Progenitor cell of endocrine pancreas (in vitro differentiated cells): ENCODE measurements at places on chromosomes 12 and 14.

- no peak for DNase-seq
- no peak overlapping the region for H3K4me3 ChIP-seq
- no peaks in the 10 kb centered on the region for H3K27me3 ChIP-seq
- no peaks in the 10 kb centered on the region for H3K36me3 ChIP-seq
Observed at GRCh38 chr12:42893803-42894202, 304.3 kb upstream of the PRICKLE1 start.

DNA sequence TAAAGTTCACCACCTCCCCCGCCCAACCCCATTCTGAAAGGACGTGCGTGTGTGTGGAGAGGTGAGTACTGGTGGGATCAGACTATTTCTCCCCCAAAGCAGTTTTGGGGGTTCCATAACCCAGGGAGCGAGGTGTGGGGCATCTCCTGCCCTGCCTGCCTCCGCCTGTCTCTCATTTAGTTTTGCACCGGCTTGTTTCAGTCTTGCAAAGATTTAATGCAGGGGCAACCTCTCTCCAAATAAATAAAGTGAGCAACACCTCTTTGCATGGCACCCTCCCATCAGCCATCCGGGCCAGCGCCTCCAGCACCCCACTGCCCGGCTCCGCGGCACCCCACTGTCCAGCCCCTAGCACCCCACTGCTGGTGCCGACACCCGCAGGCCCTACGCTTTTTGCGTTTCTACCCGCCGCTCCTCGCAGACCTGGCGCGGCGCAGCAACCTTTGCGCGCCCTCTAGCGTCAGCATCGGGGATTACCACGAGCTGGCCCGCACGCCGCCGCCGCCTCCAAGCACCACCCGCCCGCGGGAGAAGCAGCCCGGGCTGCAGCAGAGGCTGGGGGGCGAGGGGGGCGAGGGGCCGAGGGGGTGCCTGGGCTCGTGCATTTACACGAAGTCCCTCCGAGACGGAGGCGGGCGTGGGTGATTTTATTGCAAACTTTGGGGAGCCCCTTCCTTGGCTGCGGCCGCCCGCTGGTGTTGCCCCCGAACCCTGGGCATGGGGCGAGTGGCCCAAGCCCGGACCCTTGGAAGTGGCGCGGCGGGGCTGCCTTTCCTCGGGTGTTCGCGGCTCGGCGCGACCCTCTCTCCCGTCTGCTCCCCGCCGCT, 55.8 kb upstream of the VRK1 start:
- peaks cover 5% of the 10 kb centered on the region for H3K4me1 ChIP-seq
- H3K36me3 ChIP-seq: no peaks in the 10 kb centered on the region
- H3K4me3 ChIP-seq: peak overlapping the region; percentile 61
- DNase-seq: peak; percentile 72

- H3K27me3 ChIP-seq: peaks cover 99% of the 10 kb centered on the region
- H3K36me3 ChIP-seq: no peaks in the 10 kb centered on the region
- no peak for DNase-seq
- H3K27ac ChIP-seq: no peak overlapping the region
- H3K4me1 ChIP-seq: no peaks in the 10 kb centered on the region
- H3K4me3 ChIP-seq: no peak overlapping the region
Observed at GRCh38 chr12:53947743-53948142, 7.0 kb upstream of the HOXC12 start.

DNA sequence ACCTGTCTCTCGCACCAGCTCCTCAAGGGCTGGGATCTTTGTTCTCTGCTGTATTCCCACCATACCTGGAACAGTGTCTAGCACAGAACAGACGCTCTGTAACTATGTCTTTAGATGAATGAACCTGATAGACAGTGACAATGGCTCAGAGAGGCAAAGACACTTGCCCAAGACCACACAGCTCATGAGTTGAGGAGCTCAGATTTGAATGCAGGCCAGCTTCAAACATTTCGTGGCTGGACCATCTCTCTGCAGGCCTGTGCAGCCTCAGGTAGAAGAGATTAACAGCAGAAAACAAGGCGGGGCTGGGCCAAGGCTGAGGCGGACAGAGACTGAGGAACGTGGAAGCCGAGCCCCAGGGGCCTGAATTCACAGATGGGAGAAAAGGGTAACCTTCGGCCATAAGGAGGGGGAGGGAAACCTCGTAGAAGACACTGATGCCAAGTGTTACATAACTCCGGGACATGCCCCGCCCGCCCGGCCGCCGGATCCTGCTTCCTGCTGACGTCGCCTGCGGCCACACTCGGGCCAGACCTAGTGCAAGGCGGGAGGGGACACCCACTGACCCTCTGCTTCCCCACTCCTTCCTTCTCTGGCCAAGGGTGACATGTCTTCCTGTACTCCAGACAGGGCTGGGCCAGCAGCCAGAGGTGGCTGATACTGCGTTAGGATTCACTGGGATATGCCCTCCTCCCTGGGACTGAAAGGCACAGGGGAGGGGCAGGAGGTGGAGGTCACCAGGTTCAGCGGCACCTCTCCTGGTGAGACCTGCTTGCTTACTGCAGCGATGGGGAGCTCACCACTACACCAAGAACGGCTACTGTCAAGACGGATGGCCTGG, 86.8 kb downstream of the RFLNA start:
- H3K4me3 ChIP-seq: no peak overlapping the region
- no peak for DNase-seq
- H3K27me3 ChIP-seq: no peaks in the 10 kb centered on the region
- H3K4me1 ChIP-seq: no peaks in the 10 kb centered on the region
- peak overlapping the region; percentile 87 for H3K27ac ChIP-seq
- H3K36me3 ChIP-seq: peaks cover 10% of the 10 kb centered on the region

DNA sequence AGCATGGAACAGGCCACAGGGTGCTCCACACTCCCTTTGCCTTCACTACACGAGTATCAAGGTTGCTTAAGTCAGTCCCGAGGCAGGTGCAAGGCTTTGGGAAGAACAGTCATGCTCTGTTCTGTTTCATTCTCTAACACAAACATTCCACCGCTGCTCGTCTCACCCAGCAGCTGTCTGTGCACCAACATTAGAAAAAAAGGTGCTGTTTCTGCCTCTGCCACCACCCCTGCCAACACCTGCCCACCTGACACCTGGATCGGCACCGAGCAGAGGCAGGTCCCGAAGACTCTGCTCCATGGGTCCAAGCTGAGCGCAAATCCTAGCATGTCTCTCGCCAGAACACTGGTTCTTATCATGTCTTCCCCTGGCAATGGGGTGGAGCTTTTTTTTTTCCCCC, 347.7 kb downstream of the TMEM132D start:
- no peak for DNase-seq
- H3K4me1 ChIP-seq: peaks cover 3% of the 10 kb centered on the region
- H3K27ac ChIP-seq: no peak overlapping the region
- H3K27me3 ChIP-seq: peaks cover 6% of the 10 kb centered on the region
- no peak overlapping the region for H3K4me3 ChIP-seq
- no peaks in the 10 kb centered on the region for H3K36me3 ChIP-seq

DNA sequence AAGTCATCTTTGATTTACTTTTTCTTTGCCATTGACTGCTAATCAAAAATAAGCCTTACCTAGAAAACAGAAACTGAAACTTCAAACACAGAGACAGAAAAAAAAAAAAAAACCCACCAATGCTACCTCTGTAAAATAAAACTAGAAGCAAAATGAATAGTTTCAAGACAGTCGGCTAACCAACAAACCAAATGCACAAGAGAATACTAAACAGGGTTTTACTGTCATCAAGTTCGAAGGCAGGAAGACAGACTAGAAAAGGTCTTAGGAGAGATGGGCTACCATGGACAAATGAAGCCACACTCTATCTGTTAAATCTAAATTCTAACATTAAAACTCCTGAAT, 59.5 kb downstream of the SEL1L start:
- no peak overlapping the region for H3K27ac ChIP-seq
- H3K4me3 ChIP-seq: no peak overlapping the region
- peaks cover 10% of the 10 kb centered on the region for H3K36me3 ChIP-seq
- no peaks in the 10 kb centered on the region for H3K4me1 ChIP-seq
- DNase-seq: no peak

DNA sequence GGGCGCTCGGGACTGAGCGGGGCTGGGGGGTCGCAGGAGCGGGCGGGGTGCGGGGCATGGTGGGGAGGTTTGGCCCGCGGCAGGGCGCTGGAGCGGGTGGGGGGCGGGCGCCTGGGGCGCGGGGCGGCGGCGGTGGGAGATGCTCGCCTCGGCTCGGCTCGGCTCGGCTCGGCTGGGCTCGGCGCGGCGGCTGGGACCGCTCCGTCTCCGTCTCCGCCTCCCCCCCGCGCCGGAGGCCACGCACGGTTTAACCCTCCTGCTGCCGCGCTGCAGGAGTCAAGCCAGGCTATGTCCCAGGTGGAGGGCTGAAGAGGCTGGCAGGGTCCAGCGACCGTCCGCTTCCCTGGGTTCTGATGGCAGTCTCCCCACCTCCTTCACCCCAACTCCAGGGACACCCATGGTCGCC, at the start of gene PIANP:
Gene PIANP (minus strand): TSS at position 170 of the 406 bp plus-strand sequence. CDS start 2,754 bp downstream, outside the sequence.
- peaks cover 88% of the 10 kb centered on the region for H3K27me3 ChIP-seq
- H3K4me3 ChIP-seq: peak within 1 kb of the TSS; percentile 71
- DNase-seq: peak; percentile 67
- peaks cover 9% of the 10 kb centered on the region for H3K4me1 ChIP-seq
- H3K27ac ChIP-seq: peak within 1 kb of the TSS; percentile 18

- H3K36me3 ChIP-seq: no peaks in the 10 kb centered on the region
- DNase-seq: peak; percentile 30
- no peaks in the 10 kb centered on the region for H3K27me3 ChIP-seq
- peaks cover 34% of the 10 kb centered on the region for H3K4me1 ChIP-seq
Observed at GRCh38 chr14:68762953-68763764, 29.7 kb downstream of the ZFP36L1 start.

- H3K4me3 ChIP-seq: peak overlapping the region; percentile 84
- H3K4me1 ChIP-seq: peaks cover 55% of the 10 kb centered on the region
- DNase-seq: no peak
- H3K27me3 ChIP-seq: peaks cover 65% of the 10 kb centered on the region
- peak overlapping the region; percentile 80 for H3K27ac ChIP-seq
- H3K36me3 ChIP-seq: no peaks in the 10 kb centered on the region
Observed at GRCh38 chr12:114685320-114685781, 1.4 kb upstream of the TBX3 start.

GRCh38 chr14:56555921-56556570, 23.6 kb upstream of the TMEM260 start:
- H3K4me3 ChIP-seq: no peak overlapping the region
- H3K4me1 ChIP-seq: peaks cover 12% of the 10 kb centered on the region
- peaks cover 29% of the 10 kb centered on the region for H3K27me3 ChIP-seq
- H3K36me3 ChIP-seq: no peaks in the 10 kb centered on the region
- H3K27ac ChIP-seq: peak overlapping the region; percentile 15

DNA sequence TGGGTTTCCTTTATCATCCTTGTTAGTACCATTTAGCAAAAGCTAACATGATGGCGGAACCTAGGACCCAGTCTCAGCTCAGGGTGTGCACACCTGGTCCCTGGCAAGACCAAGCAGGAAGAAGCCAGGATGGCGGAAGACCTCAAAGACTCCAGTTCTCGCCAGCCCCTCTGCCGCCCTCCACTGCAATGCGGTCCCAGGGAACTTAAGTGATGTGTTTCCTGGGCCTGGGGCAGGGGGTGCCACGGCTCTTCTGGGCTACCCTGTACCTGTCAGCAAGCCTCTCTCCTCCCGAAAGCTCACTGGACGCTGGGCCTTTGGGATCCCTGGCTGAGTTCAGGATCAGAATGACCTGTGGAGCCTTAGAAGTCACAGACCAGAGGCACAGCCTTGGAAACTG, 71.3 kb downstream of the FBXL14 start:
- peaks cover 17% of the 10 kb centered on the region for H3K4me1 ChIP-seq
- no peaks in the 10 kb centered on the region for H3K36me3 ChIP-seq
- H3K4me3 ChIP-seq: no peak overlapping the region
- H3K27me3 ChIP-seq: peaks cover 47% of the 10 kb centered on the region
- DNase-seq: no peak
- no peak overlapping the region for H3K27ac ChIP-seq

DNA sequence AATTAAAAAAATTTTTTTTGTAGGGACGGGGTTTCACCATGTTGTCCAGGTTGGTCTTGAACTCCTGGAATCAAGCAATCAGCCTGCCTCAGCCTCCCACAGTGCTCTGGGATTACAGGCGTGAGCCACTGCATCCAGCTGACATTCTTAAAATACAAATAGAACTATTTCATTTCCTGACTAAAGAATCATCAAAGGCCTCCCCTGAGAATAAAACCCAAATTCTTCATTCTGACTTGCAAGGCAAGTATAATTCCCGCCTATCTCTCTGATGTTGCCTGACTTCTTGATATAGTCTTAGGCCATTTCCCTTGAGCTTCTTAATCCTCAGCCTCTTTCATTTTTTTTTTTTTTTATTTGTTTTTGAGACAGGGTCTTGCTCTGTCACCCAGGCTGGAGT, 4.4 kb upstream of the BICD1 start:
- H3K36me3 ChIP-seq: no peaks in the 10 kb centered on the region
- H3K27ac ChIP-seq: no peak overlapping the region
- no peak overlapping the region for H3K4me3 ChIP-seq
- peaks cover 21% of the 10 kb centered on the region for H3K4me1 ChIP-seq
- DNase-seq: no peak

DNA sequence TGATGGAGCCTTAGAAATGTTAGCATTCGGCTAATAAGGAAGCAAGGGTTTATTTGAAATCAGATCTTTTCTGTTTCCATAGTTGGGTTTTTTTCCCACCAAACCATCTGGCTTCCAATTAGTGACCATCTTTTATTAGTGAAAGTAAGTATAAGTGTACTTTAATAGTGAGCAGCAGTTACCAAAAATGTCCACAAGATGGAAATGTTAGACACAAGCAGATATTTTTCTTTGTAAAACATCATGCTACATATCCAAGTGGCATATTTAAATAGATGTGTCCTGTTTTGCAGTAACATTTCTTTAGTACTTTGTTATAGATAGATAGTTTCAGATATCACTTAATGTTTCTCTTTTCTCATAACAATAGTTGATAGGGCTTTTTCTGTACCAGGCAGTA, 28.8 kb downstream of the YEATS4 start:
- peaks cover 14% of the 10 kb centered on the region for H3K36me3 ChIP-seq
- no peak overlapping the region for H3K4me3 ChIP-seq

GRCh38 chr12:68497107-68497506, 113.6 kb upstream of the RAP1B start:
- peaks cover 3% of the 10 kb centered on the region for H3K27me3 ChIP-seq
- H3K4me3 ChIP-seq: no peak overlapping the region
- H3K27ac ChIP-seq: no peak overlapping the region
- no peaks in the 10 kb centered on the region for H3K4me1 ChIP-seq
- no peaks in the 10 kb centered on the region for H3K36me3 ChIP-seq

DNA sequence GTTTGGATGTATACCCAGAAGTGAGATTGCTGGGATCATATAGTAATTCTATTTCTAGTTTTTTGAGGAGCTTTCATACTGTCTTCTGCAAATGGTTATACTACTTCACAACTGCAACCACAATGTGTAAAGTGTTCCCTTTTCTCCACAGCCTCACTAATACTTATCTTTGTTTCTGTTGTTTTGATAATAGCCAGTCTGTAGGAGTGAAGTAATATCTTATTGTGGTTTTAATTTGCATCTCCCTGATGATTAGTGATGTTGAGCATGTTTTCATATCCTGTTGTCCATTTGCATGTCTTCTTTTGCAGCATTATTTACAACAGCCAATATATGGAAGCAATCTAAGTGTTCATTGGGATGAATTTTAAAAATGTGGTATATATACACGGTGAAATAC, 29.9 kb downstream of the GABARAPL1 start:
- no peak overlapping the region for H3K27ac ChIP-seq
- DNase-seq: no peak
- H3K36me3 ChIP-seq: no peaks in the 10 kb centered on the region
- H3K4me1 ChIP-seq: no peaks in the 10 kb centered on the region
